ENCODE measurements at places on chromosomes 11 and 22.
A peak's percentile ranks its signal among the peaks of the same experiment; 100 is the strongest.

DNA sequence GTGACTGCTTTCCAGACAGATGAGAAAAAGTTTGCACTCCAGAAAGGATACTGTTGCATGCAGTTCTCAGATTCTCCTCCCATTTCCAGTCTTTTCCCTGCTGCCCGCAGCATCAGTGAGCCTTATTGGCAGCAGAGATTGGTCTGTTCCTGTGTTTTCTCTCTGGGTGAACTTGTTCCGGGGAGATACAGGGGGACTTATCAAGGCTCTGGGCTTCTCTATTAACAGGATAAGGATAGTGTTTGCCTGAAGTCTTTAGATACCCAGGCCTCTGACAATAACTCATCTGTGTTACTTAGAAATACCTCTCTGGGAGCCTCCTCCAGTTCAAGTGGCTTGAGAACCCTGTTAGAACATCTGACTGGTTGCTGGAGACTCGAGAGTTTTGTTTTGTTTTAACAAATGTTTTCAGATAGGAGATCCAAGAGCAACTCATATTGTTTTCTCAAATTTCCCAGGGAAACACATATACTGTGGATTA lies 154.7 kb downstream of the BLID start:
- DNase-seq = no peak

DNA sequence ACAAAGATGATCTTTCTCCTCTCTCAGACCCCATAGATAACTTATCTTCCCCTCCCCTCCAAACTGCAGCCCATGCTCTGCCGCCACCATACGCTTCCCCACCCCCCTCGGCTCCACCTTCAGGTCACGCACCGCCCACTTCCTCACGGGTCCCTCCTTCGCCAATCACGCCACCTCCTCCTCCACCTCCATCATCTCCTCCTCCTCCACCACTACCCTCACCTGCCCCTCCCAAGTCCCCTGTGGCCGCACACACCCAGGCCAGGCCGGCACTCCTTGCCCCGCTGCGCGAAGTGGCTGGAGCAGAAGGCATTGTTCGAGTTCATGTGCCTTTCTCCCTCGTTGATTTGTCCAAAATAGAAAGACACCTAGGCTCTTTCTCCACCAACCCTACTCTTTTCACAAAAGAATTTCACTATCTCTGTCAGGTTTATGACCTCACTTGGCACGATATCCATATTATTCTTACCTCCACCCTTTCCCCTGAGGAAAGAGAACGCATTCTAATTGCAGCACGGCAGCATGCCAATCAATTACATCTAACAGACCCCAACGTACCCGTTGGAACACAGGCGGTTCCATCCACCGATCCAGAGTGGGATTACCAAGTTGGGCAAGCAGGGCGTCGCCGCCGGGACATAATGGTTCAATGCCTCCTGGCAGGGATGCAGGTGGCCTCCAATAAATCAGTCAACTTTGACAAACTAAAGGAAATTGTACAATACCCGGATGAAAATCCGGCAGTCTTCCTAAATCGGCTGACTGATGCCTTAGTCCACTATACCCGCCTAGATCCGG lies 12.3 kb upstream of the OR56A3 start:
- no peak for DNase-seq

DNA sequence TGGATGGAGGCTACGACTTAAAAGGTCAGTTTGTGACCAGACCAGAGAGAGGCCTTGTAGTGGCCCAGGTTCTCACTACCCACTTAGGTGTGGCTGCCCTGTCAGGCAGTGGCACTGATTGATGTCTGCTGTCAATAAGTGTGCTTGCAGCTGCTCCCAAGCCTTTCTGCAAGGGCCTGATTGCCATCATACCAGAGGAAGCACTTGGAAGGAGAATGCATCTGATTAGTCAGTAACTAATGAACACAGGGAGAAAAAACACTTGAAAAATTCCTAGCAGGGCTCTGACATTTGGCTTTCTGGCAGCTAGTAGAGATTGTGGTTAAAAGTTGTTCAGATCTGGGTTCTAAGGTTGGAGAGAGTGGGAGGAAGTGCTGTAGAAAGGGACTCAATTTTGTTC lies 107.5 kb downstream of the NAV2 start:
- DNase-seq = no peak

DNA sequence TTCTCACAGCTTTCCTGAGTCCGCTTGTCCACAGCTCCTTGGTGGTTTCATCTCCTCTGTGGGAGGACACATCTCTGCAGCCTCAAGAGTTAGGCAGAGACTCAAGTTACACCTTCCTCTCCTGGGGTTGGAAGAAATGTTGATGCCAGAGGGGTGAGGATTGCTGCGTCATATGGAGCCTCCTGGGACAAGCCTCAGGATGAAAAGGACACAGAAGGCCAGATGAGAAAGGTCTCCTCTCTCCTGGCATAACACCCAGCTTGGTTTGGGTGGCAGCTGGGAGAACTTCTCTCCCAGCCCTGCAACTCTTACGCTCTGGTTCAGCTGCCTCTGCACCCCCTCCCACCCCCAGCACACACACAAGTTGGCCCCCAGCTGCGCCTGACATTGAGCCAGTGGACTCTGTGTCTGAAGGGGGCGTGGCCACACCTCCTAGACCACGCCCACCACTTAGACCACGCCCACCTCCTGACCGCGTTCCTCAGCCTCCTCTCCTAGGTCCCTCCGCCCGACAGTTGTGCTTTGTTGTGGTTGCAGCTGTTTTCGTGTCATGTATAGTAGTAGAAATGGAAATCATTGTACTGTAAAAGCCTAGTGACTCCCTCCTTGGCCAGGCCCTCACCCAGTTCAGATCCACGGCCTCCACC lies 11.7 kb downstream of the RASD2 start:
- peak; percentile 71 for DNase-seq

DNA sequence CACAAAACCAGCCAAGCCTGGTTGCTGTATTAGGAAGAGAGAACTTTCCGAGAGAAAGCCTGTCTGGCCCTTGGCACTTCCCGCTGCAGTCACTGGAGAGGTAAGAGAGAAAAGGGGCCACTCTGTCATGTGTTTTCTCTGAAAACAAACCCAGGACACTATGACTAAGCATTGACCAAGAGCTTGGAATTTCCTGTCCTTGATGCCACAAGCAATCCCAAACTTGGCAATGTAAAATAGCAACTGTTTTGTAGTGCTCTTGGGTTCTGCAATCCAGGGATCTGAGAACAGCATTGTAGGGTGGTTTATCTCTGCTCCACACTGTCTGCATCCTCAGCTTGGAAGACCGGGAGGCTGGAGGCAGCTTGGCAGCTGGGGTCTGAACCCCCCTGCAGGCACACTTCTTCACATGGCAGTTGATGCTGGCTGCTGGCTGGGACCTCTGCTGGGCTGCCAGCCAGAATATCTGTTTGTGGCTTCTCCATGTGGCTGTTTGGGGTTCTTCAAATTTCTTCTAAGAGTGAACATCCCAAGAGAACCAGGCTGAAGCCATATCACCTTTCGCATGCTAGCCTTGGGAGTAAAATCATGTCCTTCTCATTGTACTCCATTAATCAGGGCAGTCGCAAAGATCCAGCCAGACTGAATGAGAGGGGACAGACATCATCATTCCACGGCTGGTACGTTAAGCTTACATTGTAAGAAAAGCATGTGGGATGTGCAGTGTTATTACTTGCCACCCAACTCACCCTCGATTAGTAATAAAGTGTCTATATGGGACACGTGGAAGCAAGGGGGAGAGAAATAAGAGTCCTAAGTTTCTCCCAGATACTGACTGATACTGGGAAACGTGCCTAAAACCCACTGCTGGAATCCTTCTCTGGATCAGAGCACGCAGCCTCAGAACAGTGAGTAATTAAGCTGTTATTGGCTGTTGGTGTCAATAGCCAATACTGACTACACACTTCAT lies 537.4 kb upstream of the B3GAT1 start:
- DNase-seq = no peak

DNA sequence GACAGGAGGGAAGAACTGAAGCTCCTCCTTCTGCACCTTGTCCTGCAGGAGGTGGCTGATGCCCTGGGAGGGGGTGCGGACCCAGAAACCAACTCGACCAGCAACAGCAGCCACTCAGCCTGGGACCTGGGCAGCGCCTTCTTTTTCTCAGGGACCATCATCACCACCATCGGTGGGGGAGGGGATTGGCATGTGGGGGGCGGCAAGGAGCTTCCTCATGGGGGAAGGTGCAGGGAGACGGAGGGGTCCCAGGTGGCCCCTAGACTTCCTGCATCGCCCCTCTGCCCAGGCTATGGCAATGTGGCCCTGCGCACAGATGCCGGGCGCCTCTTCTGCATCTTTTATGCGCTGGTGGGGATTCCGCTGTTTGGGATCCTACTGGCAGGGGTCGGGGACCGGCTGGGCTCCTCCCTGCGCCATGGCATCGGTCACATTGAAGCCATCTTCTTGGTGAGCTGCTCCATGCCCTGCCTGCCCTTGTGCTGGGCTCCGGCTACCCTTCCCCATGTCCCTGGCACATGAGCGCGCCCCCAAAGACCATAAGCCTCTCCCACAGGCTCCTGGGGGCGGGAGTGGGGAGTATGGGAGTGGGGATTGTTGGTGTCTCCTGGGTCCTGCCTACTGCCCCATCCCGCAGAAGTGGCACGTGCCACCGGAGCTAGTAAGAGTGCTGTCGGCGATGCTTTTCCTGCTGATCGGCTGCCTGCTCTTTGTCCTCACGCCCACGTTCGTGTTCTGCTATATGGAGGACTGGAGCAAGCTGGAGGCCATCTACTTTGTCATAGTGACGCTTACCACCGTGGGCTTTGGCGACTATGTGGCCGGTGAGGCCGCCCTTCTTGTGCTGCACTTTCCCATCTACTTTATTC lies 3.1 kb upstream of the CATSPERZ start:
- DNase-seq = no peak

- no peak for DNase-seq
Observed at GRCh38 chr11:74824285-74824982, 75.8 kb downstream of the RNF169 start.

- DNase-seq = no peak
Observed at GRCh38 chr22:45088576-45088975, 75.1 kb upstream of the NUP50 start.

GRCh38 chr11:74442636-74443035 lies 24.7 kb downstream of the KCNE3 start:
- DNase-seq = no peak

- no peak for DNase-seq
Observed at GRCh38 chr22:49300241-49300640, 527.4 kb downstream of the BRD1 start.

DNA sequence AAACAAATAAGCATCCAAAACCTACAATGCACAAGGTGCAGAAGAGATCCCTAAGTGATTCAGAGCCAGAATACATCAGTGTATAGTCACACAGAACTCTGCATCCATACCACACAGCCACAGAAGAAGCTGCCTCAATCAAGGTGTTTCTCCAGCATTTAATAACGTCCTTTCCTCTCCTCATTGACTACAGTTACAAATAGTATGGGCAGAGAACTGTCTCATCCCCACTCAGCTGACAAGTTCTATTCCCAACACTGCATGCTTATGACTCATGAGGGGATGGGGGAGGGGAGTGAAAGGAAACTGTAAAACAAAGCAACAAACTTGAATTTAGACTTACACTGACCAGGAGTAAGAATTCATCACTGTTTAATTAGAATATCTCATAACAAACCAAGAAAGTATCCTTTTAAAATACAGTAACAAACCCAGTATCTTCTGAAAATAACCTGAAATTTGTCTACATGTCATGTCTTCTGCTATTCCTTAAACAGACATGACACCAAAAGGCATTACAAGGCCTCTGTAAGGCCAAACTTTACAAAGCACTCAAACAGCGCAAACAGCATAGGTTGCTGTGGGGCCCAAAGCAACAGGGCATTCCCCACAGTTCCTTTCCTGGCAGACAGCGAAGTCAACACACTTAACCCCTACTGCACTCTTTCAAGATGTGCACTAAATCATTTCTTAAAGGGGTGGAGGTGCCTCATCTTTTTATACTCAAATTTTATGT lies 29.3 kb downstream of the CELF1 start:
- peak; percentile 32 for DNase-seq

- DNase-seq = no peak
Observed at GRCh38 chr11:12200279-12200990, 90.0 kb downstream of the MICAL2 start.

DNA sequence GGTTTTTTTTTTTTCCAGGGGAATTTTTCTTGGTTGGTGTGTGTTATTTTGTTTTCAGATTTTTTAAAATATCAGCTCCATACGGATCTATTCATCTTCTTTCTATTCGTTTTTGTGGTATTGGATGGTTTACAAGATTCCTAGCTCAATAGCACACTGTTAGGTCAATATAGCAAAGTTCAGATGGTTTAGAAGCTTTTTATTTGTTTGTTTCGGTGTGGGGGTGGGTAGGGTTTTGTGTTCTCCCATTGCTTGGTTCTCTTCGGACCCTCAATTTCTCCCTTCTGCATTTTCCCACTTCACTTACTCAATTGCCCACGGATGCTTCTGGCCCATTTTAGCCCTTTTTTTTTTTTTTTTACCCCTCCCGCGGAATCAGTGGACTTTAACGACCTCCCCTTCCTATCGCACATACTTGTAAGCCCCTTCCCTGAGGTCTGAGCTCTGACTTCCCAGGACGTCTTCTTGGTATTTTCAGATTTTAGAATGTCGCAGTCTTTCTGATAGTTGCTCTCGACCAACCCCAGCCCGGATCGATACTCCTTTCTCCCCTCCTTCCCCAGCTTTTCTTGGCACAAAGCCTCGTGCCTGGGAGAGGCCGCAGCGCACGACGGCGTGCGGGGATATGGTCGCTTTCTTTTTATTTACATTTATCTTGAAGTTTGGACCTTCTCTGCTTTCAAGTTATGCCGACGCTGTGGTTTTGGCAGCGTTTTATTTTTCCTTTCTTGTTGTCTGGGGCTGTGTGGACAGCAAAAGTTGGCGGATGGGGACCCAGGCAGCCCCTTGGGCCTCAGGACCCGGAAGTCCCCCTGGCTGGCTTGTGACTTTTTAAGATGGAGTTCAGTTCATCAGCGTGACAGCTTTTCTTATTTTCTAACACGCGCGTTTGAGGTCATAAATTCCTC lies 4.4 kb upstream of the SPDYC start:
- no peak for DNase-seq

DNA sequence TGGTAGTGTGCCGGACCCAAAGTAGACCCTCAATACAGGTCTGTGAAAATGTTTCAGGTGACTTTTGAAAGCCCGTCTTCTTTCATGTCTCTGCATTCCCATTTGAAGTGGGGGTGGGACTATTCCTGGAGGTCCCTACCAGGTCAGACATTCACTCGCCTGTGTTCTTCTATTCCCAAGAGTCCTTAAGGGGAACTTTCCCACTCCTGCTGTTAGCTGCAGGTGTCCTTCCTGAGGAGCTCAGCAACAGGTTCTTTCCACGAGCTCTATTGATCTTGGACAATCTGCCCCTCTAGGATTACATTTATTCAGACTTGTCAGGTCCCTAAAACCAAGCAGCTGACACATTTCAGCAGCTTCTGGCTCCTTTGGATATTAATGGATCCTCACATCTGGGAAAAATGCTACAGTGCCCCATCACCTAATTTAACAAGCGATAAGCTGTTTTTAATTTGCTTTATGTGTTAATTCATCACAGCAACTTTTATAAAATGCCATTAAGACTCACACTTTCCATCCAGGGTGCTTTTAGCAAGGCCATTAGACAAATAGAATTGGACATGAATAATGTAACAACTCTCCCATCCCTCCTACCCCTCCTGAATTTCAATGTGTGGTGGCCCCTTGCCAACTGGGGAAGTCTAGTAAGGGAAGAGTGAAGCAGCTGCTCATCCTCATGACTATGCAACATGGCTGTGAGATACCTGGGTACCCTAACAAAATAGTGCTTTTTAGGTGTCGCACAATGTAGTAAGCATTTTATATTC lies 259.5 kb upstream of the CCDC90B start:
- DNase-seq = no peak

GRCh38 chr11:128133501-128133900 lies 453.9 kb downstream of the ETS1 start:
- DNase-seq = no peak
